Hair follicular keratinocyte (primary cell): ENCODE measurements at places on chromosomes 6 and 20. TPM values are rescaled to one million over a fixed set of nuclear protein-coding genes. Genes with fewer than 3 reads are reported as not detected.

Gene COL21A1
- total RNA-seq = 0.08 and 0.39 TPM in 2 replicates

Gene ITPA
- total RNA-seq = 57.6 and 63.1 TPM in 2 replicates

Gene TFAP2D
- total RNA-seq = not detected in 2 replicates

Gene HRH3
- not detected in 2 replicates for total RNA-seq

Gene RUNX2
- total RNA-seq = 1.7 and 2.1 TPM in 2 replicates

Gene PSMB9
- total RNA-seq = 26.6 and 31.1 TPM in 2 replicates

Gene MAPK14
- total RNA-seq = 36.1 and 38.3 TPM in 2 replicates

Gene APOM
- total RNA-seq = 1.2 and 2.3 TPM in 2 replicates

Gene BNIP5
- total RNA-seq = not detected in 2 replicates

Gene ARHGAP18
- total RNA-seq = 14.0 and 16.3 TPM in 2 replicates

Gene SAPCD1
- total RNA-seq = 0.70 and 1.5 TPM in 2 replicates

Gene RIPPLY2
- 0.11 TPM in 1 of 2 replicates, not detected in the other for total RNA-seq

Gene HBS1L
- total RNA-seq = 76.8 and 105 TPM in 2 replicates

Gene XKR7
- total RNA-seq = not detected in 2 replicates

Gene ARMC2
- 0.78 and 1.8 TPM in 2 replicates for total RNA-seq

Gene GPR6
- total RNA-seq = not detected in 2 replicates

Gene TNFRSF21
- total RNA-seq = 27.8 and 47.2 TPM in 2 replicates

Gene DEFB132
- total RNA-seq = not detected in 2 replicates

Gene SALL4
- total RNA-seq = 0.08 TPM in 1 of 2 replicates, not detected in the other

Gene TGM3
- not detected in 2 replicates for total RNA-seq

Gene HFE
- 9.2 and 14.1 TPM in 2 replicates for total RNA-seq

Gene EPPIN
- total RNA-seq = not detected in 2 replicates

Gene GRM1
- not detected in 2 replicates for total RNA-seq

Gene LRRC73
- 0.16 and 0.27 TPM in 2 replicates for total RNA-seq

Gene LY6G6D
- total RNA-seq = not detected in 2 replicates

Gene NHSL1
- total RNA-seq = 15.2 and 26.2 TPM in 2 replicates

Gene EDN1
- 3.4 and 5.5 TPM in 2 replicates for total RNA-seq

Gene HLA-DQB1
- 9.0 and 17.6 TPM in 2 replicates for total RNA-seq

Gene PARD6B
- total RNA-seq = 1.2 and 1.6 TPM in 2 replicates

Gene FAM83B
- total RNA-seq = 35.7 and 44.0 TPM in 2 replicates

Gene CCR6
- not detected in 2 replicates for total RNA-seq

Gene PRSS35
- 0.08 TPM in 1 of 2 replicates, not detected in the other for total RNA-seq

Gene NKX2-2
- not detected in 2 replicates for total RNA-seq

Gene PRR18
- total RNA-seq = not detected in 2 replicates

Gene STMND1
- total RNA-seq = not detected in 2 replicates

Gene EFHC1
- 7.2 and 11.7 TPM in 2 replicates for total RNA-seq

Gene SGK2
- not detected in 2 replicates for total RNA-seq
